Smooth muscle cell of the pulmonary artery (primary cell): ENCODE measurements at places on chromosomes 7 and 10. TPM values are rescaled to one million over a fixed set of nuclear protein-coding genes. Genes with fewer than 3 reads are reported as not detected.

The PNLIPRP1 gene
- total RNA-seq: not detected in 2 replicates

The PARD3 gene
- 51.8 and 54.5 TPM in 2 replicates for total RNA-seq

The LRRC72 gene
- not detected in 2 replicates for total RNA-seq

The HOXA6 gene
- total RNA-seq: 1.4 TPM in 1 of 2 replicates, not detected in the other

The EPHB4 gene
- 50.6 and 74.9 TPM in 2 replicates for total RNA-seq

The SUFU gene
- 7.5 and 7.6 TPM in 2 replicates for total RNA-seq

The HOXA4 gene
- total RNA-seq: 0.59 and 2.0 TPM in 2 replicates

The STEAP1B gene
- 13.3 and 23.4 TPM in 2 replicates for total RNA-seq

The NUP205 gene
- total RNA-seq: 38.8 and 42.1 TPM in 2 replicates

The MEIG1 gene
- total RNA-seq: 0.46 TPM in 1 of 2 replicates, not detected in the other

The DNTT gene
- total RNA-seq: not detected in 2 replicates

The CARD11 gene
- 0.13 TPM in 1 of 2 replicates, not detected in the other for total RNA-seq
